Stimulated activated CD4-positive, alpha-beta T cell treated with anti-CD3 and anti-CD28 coated beads, Interleukin-15, amount 100 ng/mL, for 48 hours (primary cell): ENCODE measurements at places on chromosomes 12 and 14.

DNA sequence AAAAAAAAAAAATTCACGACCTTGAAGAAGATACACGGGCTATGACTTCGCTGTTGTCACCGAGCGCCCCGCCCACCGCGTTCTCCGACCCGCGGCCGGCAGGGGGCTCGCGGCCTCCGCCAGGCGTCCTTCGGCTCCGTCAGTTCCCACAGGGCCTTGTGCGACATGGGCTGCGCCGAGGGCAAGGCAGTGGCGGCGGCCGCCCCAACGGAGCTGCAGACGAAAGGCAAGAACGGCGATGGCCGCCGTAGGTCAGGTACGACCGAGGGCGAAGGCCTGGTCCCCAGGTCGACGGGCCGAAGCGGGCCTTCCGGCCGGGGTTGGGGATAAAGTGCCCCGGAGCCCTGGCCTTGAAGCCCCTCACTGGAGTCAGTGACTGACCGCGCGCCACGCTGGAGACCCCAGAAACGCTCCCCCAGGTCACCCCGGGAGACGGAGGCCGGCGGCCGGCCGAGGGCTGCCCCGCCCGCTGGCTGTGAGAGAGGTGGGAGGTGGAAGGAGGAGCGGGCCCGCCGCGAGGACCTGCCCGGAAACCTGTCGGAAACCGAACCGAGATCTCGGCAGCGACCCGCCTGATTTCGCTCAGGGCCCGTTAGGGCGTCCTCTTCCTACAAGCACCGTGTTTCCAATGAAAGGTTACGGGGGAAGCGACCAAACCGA is at the start of gene TXNRD1:
Gene TXNRD1 (plus strand): TSS at position 142 of the 660 bp plus-strand sequence. CDS start 24 bp downstream, at position 166.
- peak; percentile 80 for DNase-seq

- peak; percentile 52 for DNase-seq
Measured at GRCh38 chr14:39229222-39229543, 4.5 kb upstream of the MIA2 start.

- no peak for DNase-seq
Measured at GRCh38 chr12:76634133-76634532, 74.6 kb upstream of the OSBPL8 start.

DNA sequence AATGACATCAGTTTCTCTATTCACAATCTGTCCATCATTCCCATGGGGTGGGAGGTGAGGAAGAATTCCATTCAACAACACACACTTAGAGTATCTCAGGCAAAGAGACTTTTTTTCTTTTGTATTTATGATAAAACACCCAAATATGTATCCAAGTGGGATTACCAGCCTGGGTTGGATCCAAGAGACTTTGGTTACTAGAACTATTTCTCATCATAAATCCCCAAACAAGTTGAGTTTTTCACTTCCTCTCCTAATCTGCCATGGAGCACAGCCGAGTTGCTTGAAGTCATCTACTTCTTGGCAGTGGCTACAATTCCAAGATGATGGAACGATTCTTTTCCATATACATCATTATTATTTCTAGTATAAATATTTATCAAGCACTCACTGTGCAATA is 209.2 kb upstream of the HMGA2 start:
- no peak for DNase-seq

DNA sequence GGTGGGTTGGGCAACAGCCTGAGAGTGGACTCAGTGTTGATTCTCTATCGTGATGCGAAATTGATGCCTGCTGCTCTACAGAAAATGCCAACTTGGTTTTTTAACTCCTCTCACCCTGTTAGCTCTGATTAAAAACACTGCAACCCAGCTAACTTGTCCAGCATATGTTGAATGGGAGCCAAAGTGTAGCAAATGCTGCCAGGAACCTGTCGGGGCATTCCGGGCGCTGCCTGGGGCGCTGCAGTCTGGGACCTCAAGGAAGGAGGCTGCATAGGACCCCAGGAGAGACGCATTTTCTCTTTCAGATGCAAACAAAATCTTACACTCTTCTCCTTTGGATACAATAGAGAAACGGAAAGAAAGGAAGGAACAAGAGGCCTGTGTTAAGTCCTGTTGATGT is 3.9 kb downstream of the B3GNT4 start:
- no peak for DNase-seq

GRCh38 chr14:91283666-91284065 is 39.2 kb upstream of the GPR68 start:
- DNase-seq = no peak

GRCh38 chr12:2475984-2476383 is 318.8 kb upstream of the FKBP4 start:
- DNase-seq = no peak

DNA sequence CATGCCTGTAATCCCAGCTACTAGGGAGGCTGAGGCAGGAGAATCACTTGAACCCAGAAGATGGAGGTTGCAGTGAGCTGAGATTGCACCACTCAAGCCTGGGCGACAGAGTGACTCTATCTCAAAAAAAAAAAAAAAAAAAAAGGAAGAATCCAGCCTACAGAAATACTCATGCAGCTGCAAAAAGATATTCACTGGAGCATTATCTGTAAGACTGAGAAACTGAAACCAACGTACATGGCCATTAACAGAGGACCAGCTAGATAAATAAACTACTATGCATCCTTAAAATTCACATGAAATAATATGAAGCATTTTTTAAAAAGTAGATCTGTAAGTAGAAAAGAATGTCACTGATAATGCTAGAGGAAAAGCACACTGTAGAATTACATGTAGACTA is 3.5 kb downstream of the SLC7A7 start:
- DNase-seq = no peak

- DNase-seq = no peak
Measured at GRCh38 chr12:41968599-41968998, 176.1 kb downstream of the GXYLT1 start.

DNA sequence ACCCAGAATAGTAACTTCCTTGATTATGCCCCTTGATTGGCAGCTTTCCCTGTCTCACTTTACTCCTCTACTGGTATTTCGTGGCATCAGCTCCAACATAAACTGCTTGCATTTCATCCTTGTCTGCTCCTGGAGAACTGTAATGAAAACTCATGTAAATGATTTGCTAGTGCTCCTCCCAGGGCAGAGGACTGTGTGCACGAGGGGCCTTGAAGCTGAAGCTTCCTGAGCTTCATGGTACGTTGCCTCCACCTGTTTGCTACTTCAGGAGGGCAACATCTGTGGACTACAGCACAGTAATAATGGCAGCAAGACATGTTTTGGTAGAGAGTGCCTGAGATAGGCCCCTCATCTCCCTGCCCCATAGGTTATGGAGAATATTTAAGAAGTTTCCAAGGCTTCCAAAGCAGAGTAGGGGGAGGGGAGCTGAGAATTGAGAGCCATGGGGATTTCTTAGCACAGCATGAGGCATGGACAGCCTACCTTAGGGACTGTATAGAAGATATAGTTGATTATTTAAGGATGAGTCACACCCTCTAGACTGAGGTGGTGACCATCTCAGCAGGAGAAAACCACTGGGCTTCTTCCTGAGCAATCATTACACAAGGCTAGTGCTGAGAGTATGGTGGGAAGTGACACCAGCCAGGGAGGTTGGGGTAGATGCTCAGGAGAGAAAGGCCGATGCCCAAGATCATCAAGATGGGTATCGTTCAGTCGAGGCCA is 29.5 kb downstream of the CCDC198 start:
- DNase-seq = no peak

DNA sequence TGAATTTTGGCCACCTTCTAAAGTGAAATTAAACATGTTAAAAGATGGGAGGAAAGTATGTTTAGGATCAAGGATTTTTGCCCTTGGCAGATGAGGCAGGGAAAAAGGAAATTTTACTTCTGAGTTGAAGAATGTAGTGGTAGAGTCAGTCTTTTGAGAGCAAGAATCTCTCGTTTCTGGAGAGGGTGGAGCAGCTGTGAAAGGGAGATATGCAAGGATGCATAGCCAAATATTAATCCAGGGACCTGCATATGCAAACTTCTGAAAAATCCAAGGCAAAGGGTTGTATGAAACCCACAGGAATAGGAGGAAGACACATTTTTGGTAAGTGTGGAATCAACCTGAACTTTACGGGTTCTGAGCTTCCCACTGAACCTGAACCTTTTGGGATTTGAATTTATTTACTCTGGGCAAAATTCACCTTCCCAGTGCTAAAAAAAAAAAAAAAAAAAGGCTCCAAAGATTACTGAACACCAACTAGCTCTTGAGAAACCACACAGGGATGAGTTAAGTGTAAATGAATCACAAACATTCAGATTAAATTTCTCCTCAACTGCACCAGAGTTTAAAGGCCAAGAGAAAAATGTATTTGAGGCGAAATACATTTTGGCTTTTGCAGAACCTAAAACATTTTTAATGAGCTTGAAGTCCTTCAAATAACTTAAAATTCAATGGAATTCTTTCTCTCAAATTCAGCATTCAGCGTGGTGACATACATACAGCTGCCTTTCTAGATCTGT is 187.1 kb upstream of the CDKN3 start:
- DNase-seq = no peak

DNA sequence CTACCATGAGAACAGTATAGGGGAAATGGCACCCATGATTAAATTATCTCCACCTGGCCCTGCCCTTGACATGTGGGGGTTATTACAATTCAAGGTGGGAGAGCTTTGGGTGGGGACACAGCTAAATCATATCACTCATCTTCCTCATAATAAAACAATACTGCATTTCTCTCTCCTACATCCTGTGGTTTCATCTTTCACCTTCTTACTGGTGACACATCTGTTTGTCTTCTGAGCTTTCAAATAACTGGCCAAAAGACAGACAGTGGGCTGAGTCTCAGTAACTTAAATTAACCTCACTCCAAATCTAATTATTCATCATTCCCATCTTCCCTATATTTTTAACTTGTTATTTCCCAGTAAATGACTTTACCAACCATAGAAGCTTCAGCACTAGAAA is 729.7 kb upstream of the USP15 start:
- DNase-seq = no peak

- no peak for DNase-seq
Measured at GRCh38 chr12:90280033-90280432, 571.4 kb upstream of the ATP2B1 start.

DNA sequence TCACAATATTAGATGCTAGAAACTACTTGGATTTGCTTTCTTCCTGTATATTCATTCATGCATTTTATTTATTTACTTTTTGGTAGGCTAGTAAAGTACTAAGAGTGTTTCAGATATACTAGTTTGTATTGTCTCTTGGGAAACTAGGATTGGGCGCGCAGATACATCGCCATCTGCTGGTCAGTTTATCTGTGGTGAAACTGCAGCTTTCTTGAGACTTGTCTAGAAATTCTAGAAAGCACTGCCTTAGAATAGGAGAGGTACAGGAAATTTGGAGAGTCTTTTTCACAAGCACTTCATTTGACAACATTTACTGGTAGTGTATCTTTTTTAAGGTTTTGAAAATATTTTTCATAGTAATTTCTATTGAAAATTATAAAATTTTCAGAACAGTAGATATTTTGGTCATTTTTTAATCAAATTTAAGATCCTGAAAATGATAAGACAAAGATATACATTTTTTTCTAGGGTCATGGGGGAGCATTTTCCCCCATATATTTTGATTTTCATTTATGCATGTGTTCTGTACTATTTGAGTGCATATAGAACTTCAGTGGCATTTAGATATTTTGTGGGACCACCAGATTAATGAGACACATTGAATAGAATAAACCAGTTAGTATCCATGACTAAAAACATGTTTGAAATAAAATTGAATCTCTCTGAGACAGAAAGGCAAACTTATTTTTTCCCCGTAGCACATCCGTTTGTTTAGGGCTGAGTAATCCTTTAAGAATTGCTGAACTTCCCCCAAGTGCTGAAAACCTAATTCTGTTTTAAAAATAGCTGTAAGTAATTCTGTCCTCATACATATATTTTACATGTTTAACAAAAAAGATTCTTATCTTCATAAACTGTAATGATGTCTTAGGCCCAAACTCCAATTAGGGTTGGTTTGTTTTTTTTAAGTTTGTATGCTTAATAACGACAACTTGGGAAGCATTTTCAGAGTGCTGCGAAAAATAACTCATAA is 44.5 kb downstream of the SLC38A6 start:
- DNase-seq = peak; percentile 14

- no peak for DNase-seq
Measured at GRCh38 chr12:49357103-49357678, 10.1 kb upstream of the SPATS2 start.

- DNase-seq = no peak
Measured at GRCh38 chr12:1932264-1932777, 13.9 kb upstream of the CACNA2D4 start.

GRCh38 chr12:75760573-75761294 is 249.3 kb upstream of the KRR1 start:
- no peak for DNase-seq

GRCh38 chr12:117036547-117036946 is 62.7 kb downstream of the TESC start:
- no peak for DNase-seq

DNA sequence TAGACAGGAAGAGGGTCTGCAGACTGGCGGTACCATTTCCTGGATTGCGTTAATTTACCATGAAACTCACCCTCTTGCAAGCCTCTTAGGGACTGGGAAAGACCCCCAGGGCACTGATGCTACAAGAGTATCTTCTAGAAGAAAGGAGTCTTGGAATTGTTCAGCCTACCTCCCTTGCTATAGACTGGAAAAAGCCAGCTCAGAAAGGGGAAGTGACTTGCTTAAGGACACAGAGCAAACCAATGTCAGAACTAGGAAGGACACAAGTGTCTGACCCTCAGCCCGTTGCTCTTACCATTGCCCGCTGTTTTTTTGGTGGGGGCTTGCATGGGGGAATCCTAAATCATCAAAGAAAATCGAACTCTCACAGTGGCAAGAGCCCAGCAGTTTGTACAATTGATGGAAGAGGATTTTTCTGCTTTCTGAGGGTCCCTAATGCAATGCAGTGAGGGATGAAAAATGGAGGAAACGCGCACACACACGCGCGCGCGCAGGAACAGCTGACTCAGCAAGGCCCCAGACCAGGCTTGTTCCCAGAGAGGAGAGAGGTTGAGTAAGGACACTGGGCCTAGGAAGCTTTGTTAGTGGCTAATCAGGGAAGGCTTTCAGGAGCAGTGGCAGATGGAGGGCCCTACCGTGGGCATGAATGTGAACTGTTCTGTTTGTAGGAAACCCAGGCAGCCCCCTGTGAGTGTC is 50.9 kb downstream of the RIN3 start:
- DNase-seq = no peak

DNA sequence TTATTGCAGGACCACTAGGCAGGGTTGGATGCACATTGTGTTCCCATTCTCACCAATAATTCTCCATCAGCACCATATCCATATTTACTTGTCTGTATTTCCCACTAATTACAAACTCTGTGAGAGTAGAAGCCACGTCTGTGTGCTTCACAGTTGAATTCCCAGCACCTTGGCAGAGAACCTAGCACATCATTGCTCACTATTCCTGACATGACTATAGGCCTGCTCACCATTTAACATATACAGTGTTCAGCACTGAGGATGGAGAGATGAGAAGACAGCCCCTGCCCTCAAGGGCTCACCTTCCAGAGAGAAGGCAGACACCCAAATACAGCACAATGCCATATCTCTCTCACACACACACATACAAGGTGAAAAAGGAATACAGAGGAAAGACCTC is 5.0 kb downstream of the DAD1 start:
- no peak for DNase-seq
